CD4-positive, alpha-beta T cell (primary cell): ENCODE measurements at places on chromosomes 4 and X.

DNA sequence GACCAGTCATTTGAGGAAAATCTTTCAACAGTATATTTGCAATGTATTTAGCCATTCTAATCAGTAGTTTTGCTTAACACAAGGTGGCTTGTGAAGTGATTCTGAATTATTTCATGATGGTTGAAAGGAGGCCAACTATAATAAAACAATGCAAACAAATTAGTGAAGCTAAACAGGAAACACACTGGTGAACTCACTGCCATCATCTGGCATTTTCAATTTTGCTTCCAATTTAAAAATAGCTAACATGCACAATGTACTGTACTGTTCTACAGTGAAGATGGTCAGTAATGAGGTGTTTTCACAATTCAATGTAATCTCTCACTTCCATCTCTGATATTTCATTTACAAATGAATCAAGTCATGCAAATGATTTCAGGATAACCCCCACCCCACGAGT is 31.1 kb downstream of the PGRMC2 start:
- DNase-seq: no peak

GRCh38 chrX:25300994-25301393 is 285.2 kb upstream of the ARX start:
- no peak for DNase-seq

DNA sequence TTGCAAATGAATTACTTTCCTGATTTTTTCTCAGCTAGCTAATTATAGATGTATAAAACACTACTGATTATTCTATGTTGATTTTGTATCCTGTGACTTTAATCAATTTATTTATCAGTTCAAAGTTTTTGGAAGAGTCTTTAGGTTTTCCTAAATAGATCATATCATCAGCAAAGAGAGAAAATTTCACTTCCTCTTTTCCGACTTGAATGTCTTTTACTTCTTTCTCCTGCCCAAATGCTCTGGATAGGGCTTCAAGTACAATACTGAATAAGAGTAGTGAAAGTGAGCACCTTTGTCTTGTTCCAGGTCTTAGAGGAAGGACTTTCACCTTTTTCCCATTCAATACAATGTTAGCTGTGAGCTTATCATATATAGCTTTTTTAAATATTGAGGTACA is 417.9 kb downstream of the PDGFC start:
- DNase-seq: no peak

- DNase-seq: no peak
Measured at GRCh38 chr4:174216799-174217272, 66.6 kb downstream of the FBXO8 start.

DNA sequence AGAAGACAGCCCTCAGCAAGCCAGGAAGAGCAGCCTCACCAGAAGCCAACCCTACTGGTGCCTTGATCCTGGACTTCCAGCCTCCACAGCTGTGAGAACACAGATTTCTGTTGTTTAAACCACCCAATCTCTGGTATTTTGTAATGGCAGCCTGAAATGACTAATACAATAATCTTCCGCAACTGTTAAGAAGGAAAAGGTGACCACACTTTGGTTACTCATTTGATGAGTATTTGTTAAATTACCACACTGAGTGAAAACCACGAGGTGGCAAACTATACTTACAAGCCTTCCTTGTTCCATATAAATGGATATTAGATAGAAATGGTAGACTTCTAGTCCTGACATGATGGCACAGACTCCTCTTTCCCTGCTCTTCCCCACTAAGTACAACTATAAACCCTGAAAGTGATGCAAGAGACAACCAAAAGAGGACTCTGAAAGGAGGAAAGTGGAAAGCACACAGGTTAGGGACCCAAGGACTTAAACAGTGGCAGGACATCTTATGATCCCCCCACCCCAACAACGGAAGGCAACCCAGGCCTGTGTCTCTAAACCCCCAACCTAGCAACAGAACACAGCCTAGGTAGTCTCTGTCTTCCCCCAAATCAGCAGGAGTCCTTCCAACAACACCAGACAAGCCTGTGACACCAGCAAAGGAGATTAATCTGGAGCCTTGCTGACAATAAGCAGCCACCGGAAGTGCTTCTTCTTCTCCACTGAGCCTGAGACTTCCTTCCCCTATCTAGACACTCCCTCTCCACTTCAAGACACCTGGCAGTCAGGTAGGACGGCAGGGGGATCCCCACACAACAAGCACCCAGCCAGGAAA is 12.3 kb downstream of the ZNF182 start:
- DNase-seq: no peak

GRCh38 chrX:79182616-79183015 is 38.1 kb downstream of the GPR174 start:
- DNase-seq: no peak

- DNase-seq: no peak
Measured at GRCh38 chr4:88027611-88028608, 20.5 kb downstream of the PKD2 start.

DNA sequence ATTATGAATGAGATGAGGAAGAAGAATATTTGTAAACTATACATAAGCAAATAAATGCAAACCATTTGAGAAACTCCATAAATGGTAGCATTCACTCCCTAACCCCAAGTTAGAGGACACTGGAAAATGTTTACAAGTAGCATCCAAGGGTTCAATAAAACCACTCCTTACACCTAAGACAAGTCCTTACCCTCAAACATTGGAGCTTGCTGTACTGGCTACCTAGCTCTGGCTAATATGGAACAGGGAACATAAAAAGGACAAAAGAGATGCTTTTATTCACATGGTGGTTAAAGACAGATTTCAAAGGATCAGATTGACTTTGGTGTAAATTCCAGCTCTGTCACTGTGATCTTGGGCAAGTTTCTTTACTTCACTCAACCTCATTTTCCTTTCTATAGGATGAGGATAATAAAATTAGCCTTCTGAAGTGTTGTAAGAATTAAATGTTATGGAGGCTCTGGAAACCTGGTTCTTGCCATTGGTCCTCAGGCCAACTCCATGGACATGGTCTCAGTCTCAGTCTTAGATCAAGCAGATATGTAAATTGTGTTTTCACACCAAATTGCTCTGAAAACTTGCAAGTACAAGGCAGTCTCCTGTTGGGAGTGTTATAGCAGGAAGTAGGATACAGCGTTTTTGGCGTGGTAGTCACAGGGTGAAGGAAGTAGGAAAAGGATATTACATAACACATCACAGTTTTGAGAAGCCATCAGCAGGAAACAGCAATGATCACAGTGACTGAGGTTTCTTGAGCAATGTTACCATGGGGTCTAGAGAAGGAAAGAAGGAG is 3.3 kb downstream of the CXCL1 start:
- DNase-seq: no peak

GRCh38 chrX:123918106-123918721 is 43.3 kb upstream of the STAG2 start:
- no peak for DNase-seq

DNA sequence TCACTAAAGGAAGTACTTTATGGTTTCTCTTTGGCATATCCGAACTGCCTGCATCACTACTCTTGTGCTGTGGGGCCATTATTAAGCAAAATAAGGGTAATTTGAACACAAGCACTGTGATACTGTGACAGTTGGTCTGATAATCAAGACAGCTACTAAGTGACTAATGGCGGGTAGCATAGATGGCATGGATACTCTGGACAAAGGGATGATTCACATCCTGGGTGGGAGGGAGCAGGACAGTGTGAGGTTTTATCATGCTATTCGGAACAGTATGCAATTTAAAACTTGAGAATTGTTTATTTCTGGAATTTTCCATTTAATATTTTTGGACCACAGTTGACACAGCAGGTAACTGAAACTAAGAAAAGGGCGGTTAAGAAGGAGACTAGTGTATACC is 52.6 kb upstream of the CITED1 start:
- no peak for DNase-seq

DNA sequence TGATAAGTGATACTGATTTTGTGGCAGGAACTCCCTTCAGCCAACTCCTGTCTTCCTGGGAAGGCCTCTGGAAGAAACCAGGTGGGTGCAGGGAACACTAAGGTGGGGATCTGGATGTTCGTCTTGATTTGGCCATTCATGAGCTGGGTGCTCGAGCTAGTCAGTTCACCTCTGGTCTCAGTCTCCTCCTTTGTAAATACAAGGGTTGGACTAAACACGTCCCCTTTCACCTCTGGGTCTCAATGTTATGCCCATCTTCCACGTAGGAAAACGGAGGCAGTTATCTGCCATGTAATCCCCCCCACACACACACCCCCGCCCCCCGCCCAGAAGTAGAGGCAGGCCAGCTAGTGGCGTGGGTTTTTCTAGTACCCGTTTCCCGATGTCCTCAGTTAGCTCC is 4.1 kb upstream of the RS1 start:
- no peak for DNase-seq

- no peak for DNase-seq
Measured at GRCh38 chrX:106171293-106171820, 3.3 kb downstream of the PWWP3B start.

DNA sequence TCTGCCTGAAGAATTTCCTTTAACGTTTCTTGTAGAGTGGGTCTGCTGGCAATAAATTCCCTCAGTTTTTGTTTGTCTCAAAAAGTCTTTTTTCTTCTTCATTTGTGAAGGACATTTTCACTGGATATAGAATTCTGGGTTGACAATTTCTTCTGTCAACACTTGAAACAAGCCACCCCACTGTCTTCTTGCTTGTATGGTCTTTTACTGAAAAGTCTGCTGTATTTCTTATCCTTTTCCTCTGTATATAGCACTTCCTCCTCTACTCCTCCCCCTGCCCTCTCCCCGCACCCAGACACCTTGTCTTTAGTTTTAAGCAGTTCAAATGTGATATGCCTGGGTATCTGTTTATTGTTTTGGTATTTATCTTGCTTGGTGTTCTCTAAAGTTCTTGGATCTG is 23.3 kb downstream of the SLC9A7 start:
- DNase-seq: no peak

- DNase-seq: no peak
Measured at GRCh38 chrX:112941209-112941837, 100.7 kb upstream of the AMOT start.

GRCh38 chr4:53022513-53023100 is 160.5 kb downstream of the RASL11B start:
- DNase-seq: no peak

DNA sequence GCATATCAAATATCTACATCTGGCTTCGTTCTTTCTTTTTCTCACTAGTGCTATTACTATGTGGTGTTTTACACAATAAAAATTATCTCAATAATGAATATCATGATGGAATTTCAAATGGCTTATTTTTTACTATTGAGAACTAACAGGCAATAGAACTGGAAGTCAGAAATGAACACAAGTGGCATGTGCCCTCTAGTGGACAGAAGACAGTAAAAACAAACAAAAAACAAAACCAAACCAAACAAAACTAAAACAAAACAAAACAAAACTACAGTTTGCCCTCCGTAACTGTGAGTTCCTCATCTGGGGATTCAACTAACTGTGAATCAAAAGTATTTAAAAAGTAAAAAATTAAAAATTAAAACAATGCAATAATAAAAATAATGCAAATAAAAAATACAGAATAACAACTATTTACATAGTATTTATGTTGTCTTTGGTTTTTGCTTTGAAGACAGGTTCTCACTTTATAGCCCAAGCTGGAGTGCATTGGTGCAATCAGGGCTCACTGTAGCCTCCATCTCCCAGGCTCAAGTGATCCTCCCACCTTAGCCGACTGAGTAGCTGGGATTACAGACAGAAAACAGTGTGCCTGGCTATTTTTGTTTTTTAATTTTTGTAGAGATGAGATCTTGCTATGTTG is 195.6 kb upstream of the TACR3 start:
- no peak for DNase-seq

- no peak for DNase-seq
Measured at GRCh38 chr4:111905511-111905910, 239.7 kb upstream of the FAM241A start.

GRCh38 chrX:46653482-46653881 is 79.9 kb downstream of the CHST7 start:
- DNase-seq: no peak

GRCh38 chr4:36313301-36313700 is 31.9 kb downstream of the DTHD1 start:
- no peak for DNase-seq

GRCh38 chrX:133537142-133537541 is 121.9 kb upstream of the GPC4 start:
- no peak for DNase-seq

DNA sequence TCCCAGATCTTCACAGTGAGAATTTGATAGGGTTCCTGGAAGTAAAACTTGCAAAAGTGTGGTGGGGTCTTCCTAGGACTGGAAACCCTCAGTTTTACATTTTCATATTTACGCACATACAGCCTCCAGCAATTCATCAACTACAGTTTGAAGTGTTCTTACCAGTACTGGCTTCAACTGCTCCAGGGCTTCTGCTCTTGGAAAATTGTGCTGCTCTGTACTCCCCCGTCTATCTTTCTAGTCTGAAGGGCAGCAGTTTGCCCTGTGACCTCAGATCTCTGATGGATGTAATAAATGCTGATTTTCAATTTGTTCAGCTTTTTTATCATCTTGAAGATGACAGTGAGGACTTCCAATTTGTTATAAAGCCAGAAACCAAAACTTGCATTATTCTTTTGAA is 458.9 kb upstream of the FSTL5 start:
- DNase-seq: no peak

- DNase-seq: no peak
Measured at GRCh38 chr4:124191329-124191728, 521.2 kb downstream of the ANKRD50 start.

DNA sequence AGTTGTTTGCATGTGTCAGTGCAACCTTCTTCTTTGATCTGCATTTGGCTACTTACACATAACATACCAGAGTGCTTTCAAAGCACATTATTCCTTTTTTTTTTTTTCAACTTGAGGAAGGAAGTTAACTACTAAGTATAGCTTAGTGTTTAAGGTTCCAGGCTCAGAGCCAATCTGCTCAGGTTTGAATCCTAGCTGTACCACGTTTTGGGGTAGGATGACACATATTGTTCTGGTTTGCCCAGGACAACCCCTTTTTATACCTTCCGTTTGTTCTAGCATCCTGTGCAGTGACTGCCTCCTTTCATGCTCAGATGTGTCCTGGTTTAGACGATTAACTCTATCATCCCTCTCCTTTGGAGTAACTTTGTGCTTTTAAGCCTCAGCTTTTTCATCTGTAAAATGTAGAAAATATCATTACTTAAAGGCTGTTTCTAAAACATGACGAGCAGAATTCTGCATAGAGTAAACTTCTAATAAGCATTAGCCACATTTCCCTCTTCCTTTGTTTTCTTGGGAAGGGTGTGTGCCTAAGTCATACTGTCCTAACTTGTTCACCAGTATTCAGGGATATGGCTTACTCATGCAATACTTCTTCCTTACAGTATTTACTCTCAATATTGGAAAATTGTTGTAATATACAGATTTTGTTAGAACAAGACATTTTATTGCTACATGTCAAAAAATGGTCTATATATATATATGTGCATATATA is 281.3 kb downstream of the C4orf33 start:
- no peak for DNase-seq
